ENCODE measurements at places on chromosomes 7 and 10.

DNA sequence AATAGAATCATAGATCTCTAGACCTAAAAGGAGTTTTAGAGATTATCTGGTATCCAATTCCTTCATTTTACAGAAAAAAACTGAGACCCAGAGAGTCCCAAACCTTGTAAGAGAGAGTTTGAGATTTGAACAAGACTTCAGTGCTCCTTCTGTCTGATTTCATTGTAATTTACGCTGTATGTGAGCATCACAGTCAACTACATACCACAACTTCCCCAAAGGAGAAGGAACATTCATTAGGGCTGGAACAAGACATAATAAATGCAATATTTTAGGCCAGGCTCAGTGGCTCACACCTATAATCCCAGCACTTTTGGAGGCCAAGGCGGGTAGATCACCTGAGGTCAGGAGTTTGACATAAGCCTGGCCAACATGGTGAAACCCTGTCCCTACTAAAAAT is 17.3 kb upstream of the PRKAR2B start:
- DNase-seq, result peak; percentile 53

GRCh38 chr10:1241973-1242935 is 186.1 kb downstream of the WDR37 start:
- DNase-seq, result no peak

- peak; percentile 97 for DNase-seq
Measured at GRCh38 chr10:71746344-71747037, 26.8 kb downstream of the VSIR start.

DNA sequence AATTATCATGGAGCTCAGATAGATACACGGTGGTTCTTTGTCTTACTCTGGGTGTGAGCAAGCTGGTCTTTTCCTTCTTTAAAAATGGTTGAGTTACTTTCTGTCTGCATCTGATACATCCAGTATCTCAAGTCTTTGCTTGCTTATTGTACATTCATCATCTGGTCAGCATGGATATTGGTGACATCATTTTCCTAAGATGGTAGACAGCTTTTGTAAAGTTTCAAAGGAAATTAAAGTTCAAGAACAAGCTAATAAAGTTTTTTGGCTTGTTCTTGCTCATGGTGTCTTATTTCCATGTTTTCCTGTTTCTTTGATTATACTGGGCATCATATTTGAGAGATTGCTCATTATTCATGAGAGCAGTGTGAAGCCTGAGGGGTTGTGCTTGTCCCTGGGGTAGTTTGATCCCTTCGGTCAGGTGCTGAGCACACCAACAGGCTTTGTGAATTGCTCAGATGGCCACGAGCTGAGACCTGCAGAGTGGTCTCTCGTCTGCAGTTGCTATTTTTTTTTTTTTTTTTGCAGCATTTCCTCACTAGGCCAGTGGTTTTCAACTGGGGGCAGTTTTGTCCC is 38.5 kb downstream of the MGMT start:
- no peak for DNase-seq

DNA sequence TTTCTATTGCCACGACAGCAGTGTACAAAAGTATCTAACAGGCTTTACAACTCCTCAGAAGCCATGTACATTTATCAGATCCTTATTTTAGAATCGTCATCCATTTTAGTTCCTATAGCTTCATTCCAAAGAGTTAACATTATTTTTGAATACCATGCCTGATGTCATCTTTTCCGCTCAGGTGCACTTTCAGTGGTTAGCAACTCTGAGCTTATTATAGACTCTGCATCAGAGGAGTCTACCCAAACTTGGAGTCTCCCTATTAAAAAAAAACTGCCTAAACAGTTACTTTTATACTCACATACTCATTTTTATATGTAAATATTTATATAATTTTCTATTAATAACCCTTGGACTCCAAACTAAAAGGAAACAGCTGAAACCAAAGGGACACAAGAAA is 31.6 kb upstream of the PRSS37 start:
- DNase-seq, result no peak

DNA sequence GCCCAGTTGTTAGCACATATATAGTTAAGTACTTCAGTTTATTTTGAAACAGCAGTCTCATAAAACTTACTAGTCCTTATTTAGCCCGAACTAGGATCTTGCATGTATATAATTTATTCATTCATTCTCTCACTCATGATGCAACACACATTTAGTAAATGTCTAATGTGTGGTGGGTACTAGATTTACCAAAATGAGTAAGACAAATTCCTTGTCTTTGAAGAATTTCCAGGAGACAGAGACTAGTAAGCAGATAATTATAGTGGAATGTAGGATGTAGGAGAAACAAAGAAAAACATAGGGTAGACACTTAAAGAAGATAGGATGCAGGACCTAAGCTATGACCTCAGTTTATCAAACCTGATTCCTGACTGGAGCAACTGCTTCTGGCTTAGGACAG is 120.2 kb upstream of the AMPH start:
- no peak for DNase-seq

DNA sequence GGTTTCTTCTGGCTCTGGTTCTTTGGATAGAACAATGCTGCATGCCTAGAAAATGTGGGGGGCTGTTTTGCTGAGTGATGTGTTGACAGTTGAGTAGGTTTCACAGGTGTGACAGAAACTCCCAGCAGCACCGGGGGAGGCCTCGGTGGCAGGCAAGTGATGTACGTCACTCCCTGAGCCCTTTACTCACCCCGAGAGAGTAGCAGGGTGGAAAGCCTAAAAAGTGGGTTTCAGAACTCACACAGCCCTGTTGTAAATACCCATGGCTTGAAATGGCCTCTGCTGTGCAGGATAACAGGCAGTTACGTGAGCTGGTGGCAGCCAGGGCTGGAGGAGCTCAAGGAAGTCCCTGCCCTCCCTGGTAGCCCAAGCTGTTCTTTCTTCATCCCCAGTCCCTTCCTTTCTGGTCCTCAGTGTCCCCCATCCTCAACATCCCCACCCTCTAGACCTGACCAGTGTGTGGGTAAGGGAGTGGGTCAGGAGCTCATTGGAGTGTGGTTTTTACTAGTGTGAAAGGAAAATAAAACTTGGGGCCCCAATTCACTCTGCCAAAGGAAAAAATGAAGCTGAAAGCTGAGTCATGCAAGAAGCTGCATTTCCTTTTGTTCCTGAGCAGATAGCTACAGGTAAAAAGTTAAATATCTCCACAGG is 258.1 kb downstream of the STK31 start:
- no peak for DNase-seq

GRCh38 chr7:130127821-130128317 is 57.5 kb downstream of the KLHDC10 start:
- no peak for DNase-seq

- DNase-seq, result no peak
Measured at GRCh38 chr7:132503415-132503814, 72.9 kb downstream of the PLXNA4 start.

GRCh38 chr7:34107276-34107675 is 201.9 kb downstream of the BMPER start:
- DNase-seq, result no peak

DNA sequence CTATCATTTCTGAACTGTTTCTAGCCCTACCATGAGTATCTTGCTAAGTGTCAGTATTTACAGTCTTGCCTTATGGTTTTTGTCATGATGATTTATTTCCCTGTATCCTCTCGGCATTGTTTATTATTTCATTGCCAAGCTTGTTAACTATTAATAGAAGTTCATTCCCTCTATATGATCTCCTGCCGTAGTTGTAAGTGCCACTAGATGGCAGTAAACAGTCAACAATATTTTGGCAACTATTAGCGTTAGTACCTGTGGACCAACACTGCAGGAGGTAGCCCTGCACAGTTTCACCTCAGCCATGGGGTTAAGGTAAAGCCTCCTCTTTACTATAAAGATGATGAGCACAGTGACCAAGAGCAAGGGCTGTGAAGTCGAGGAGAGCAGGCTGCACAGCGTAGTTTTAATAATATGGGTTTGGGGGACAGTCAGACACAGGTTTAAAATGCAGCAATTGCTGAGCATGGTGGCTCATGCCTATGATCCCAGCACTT is 26.1 kb upstream of the CCNJ start:
- peak; percentile 60 for DNase-seq

- DNase-seq, result no peak
Measured at GRCh38 chr10:115801992-115802391, 471.0 kb downstream of the GFRA1 start.

DNA sequence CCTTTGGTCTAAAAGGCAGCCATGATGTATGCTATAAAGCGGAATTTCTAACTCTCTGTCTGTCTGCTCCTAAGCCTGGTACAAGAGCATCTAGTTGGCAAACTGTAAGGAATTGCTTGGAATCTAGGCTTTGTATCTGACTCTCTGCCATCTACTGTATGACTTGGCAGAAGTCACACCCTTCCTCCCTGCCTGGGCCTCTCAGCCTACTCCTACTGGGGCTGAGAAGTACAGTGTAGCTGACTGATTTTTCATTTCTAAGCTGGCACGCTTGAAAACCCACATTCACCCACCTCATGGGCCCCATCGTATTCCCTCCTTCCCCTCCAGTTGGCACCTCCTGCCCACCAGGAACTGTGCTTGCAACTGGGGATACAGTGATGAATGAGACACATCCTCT is 435.2 kb downstream of the PLXNA4 start:
- no peak for DNase-seq

DNA sequence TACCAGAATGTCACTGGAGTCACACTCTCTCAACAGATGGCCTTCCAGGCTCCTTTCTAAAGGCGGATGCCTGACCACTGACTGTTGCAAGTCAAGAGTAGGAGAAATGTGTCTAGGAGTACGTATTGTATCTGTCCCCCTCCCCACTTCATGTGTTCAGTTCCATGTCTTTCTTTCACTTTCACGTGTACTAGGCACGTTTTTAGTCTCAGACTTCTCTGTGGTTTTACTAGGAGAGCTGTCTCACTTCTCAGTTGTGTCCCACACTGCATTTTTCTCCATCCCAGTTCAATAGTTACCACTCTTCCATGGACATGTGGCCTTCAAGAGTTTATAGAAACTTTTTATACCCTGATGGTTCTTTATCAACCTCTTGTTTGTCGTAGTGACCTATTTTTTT is 893.0 kb downstream of the NRG3 start:
- DNase-seq, result no peak

GRCh38 chr10:112746329-112746728 is 203.7 kb upstream of the TCF7L2 start:
- no peak for DNase-seq

- no peak for DNase-seq
Measured at GRCh38 chr10:113000442-113000841, 50.4 kb downstream of the TCF7L2 start.

DNA sequence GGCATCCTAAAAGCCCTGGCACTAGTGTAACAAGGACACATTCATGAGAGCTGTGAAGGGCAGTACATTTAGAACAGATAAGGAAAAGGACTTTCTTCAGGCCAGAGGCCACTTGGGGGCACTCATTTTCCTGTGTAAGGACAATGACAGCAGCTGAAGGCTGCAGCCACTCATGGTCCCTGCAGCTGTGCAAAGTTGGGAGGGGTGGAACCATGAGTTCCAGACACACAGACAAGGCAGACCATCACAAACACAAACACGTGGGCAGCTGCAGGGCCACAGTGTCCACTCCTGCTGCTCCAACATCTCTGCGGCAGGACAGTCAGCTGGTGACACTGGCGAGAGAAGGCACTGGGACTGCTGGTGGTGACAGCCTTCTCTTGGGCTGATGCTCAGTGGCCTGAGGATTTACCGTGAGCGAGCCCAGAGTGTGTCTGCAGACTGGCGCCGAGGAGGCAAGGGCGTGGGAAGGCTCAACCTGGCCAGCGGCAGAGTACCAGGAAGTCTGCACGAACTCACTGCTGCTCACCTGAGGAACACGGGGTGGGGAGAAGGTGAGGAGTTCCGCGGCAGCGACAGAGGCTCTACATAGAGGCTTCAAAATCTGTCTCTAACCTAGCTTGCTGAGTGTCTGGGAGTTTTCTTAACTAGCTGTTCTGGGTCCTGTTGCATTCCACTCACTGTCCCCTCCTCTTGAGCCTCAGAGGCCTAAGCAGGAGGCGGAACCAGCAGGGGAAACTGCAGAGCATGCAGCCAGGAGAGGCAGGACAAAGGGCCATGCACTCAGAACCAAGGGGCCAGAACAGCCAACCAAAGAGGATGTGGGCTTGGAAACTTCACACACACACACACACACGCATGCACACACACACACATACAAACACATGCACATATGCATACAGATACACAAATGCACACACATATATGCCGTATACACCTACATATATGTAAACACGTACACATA is 76.5 kb upstream of the DDC start:
- no peak for DNase-seq

- DNase-seq, result no peak
Measured at GRCh38 chr10:111354859-111355258, 278.0 kb downstream of the ADRA2A start.

DNA sequence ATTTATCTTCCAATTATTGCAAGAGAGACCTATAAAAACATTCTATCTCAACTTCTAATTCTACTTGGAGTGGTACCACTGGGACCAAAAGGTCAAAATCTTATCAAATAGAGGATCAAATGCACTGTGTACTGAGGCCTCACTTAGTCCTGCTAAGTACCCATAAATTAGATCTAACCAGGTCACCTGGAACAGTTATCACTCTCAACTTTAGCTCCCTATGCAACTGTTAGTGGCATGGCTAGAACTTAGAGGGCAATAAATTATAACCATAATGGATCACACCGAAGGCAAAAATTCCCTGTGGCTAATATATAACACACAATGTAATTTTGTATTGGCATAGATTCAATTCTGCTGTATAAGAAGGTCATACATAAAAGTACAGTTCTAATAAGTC is 428.9 kb downstream of the PCDH15 start:
- DNase-seq, result no peak

DNA sequence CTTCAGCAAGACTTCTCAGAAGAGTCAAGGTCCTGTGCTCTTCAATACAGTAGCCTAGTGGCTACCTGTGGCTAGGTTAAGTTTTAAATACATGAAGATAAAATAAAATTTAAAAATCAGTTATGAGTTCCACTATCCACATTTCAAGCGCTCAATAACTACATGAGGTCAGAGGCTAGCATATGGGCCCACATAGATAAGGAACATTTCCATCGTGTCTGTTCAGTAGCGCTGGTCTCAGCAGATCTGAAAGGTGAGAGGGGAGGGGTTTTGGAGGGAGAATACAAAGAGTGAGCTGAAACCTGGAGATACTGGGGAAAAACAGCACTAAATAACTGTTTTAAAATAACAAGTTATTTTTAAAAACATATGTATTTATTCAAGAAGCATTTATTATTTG is 219.0 kb downstream of the TRIL start:
- DNase-seq, result no peak

DNA sequence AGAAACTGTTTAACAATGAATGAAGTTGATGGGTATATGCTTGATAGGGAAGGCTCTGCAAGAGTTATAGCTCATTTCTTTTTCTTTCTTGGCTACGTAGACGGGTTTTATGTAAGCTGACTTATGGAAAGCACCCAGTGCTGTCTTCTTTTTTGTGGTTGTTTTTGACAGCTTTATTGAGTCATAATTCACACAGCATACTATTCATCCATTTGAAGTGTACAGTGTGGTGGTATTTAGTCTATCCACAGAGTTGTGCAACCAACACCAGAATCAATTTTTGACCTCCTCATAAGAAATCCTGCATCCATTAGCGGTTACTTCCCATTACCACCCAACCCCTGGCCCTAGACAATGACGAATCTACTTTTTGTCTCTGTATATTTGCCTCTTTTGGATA is 240.6 kb upstream of the KIAA1217 start:
- peak; percentile 58 for DNase-seq

Measured in KBM-7 (cell line).